Dermis lymphatic vessel endothelial cell (primary cell): ENCODE measurements at places on chromosomes 12 and 14. TPM values are rescaled to one million over a fixed set of nuclear protein-coding genes. Genes with fewer than 3 reads are reported as not detected.

TBX5 gene
- not detected in 2 replicates for total RNA-seq

OR6C70 gene
- total RNA-seq: not detected in 2 replicates

SRRM4 gene
- not detected in 2 replicates for total RNA-seq

HHIPL1 gene
- 1.2 and 1.6 TPM in 2 replicates for total RNA-seq

PPFIA2 gene
- total RNA-seq: 0.11 TPM in 1 of 2 replicates, not detected in the other

HIP1R gene
- total RNA-seq: 23.9 and 24.0 TPM in 2 replicates

IQSEC3 gene
- under 0.01 and 0.09 TPM in 2 replicates for total RNA-seq

TRPV4 gene
- 1.5 TPM in 2 replicates for total RNA-seq

ABCB9 gene
- 3.3 and 4.1 TPM in 2 replicates for total RNA-seq

PAPOLA gene
- total RNA-seq: 93.0 and 108 TPM in 2 replicates

CLEC4D gene
- not detected in 2 replicates for total RNA-seq

CLEC4E gene
- not detected in 2 replicates for total RNA-seq

SLC38A2 gene
- 523 and 662 TPM in 2 replicates for total RNA-seq

SDS gene
- total RNA-seq: 0.11 TPM in 1 of 2 replicates, not detected in the other

KRT5 gene
- 0.11 TPM in 1 of 2 replicates, not detected in the other for total RNA-seq

BTBD7 gene
- 29.9 and 30.3 TPM in 2 replicates for total RNA-seq

MGAT4C gene
- total RNA-seq: under 0.01 TPM in 1 of 2 replicates, not detected in the other

LRTM2 gene
- total RNA-seq: not detected in 2 replicates

KRT2 gene
- not detected in 2 replicates for total RNA-seq

TMEM106C gene
- 33.8 and 36.4 TPM in 2 replicates for total RNA-seq

MGST1 gene
- total RNA-seq: 7.2 and 8.3 TPM in 2 replicates

TAS2R42 gene
- not detected in 2 replicates for total RNA-seq

EID3 gene
- total RNA-seq: 2.5 and 3.5 TPM in 2 replicates

FOXA1 gene
- not detected in 2 replicates for total RNA-seq

GPR65 gene
- total RNA-seq: 0.09 and 0.11 TPM in 2 replicates

BORCS5 gene
- total RNA-seq: 3.5 and 6.1 TPM in 2 replicates

CACNA1C gene
- 0.33 and 0.34 TPM in 2 replicates for total RNA-seq

ANKRD33 gene
- 0.09 and 0.11 TPM in 2 replicates for total RNA-seq

SIX1 gene
- 0.09 and 0.11 TPM in 2 replicates for total RNA-seq

RD3L gene
- 0.11 TPM in 1 of 2 replicates, not detected in the other for total RNA-seq

SLC17A8 gene
- total RNA-seq: under 0.01 TPM in 1 of 2 replicates, not detected in the other
